ENCODE measurements at places on chromosomes 11 and 22.

DNA sequence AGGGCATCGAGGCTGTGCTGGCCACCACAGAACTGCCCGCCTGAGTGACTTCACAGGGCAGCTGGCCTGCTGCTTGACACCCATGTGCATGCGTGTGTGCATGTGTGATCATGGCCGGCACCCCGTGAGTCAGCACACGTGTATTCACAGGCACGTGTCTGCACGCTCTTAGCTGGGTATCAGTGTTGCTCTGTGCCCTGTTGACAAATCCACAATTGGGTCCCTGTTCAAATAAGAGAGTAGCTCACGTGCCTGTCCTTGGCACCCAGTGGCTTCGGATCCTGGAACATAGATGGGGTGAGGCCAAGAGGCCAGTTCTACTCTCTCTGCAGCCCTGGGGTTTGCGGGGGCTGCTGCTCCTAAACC lies 14.0 kb downstream of the B3GAT1 start:
- DNase-seq: no peak

DNA sequence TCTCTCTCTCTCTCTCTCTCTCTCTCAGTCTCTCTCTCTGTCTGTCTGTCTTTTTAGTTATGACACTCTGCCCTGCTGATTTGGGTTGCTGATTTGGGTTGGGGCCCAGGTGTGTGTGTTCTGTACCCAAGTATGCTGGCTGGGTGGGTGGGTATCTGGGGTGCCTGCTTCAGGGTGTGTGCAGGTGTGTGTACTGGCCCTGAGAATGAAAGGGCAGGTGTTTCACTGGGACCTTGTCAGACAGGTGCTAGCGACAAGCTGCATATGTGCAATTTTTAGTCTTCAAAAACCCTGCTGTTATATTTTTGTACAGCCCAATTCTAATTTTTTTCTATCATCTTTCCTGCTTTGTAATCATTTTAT lies 943 bp downstream of the CSF2RB start:
- no peak for DNase-seq

DNA sequence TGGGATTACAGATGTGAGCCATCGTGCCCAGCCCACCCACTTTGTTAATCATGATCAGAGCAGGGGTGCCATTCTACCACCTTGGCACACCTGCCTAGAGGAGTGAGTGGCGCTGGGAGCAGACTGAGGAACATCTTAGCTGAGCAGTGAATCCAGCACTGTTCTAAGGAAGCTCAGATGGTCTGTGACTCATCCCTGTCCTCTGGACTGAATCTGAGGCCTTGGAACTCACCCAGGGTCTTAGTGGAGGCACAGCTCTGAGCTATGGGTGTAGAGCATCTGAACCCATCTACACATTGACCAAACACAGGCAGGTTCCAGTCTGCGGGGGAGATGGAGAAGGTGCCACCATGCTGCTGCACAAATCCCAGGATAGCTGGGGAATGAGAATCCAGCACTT lies 14.9 kb downstream of the PGAP2 start:
- DNase-seq: no peak

GRCh38 chr11:96197103-96197502 lies 145.9 kb downstream of the MAML2 start:
- no peak for DNase-seq

- no peak for DNase-seq
Observed at GRCh38 chr11:15347969-15348734, 233.4 kb downstream of the INSC start.
